ENCODE measurements at places on chromosomes 3 and 15.

GRCh38 chr3:88408935-88409334, 259.2 kb downstream of the C3orf38 start:
- DNase-seq: no peak

DNA sequence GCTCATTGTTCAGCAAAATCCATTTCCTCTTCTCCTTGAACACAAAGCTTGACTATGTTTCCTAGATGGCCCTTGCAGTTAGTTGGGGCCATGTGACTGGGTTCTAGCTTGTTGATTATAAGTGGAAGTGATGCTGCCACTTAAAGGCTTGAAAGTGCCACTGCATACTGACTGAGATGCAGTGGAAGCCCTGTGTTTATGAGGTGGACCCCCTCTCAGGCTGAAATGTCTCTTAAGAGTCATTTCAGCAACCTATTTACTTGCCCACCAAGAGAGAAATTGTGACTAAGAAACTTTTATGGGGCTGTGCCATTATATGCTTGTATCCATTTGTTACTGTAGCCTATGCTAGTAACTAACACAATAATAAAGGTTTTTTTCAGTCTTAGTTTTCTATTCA, 8.4 kb upstream of the ANP32A start:
- DNase-seq: no peak

DNA sequence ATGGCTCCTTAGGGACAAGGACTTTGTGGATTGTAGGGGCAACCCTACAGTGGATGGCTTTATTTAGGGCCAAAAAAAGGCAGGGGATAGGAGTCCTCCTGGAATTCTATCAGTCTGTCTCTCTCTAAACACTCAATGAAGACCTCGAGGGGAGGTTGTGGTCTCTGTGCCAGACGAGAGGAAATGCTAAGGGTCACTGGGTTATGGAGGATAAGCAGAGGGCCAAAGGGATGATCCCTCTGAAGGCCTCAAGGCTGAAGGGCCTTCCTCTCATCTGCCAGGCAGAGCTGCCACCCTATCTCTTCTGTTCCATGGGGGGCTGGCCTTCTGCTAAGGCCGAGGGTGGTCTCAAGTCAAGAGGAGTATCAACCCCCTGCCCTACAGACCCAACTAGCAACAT, 27.0 kb downstream of the PLXNB1 start:
- no peak for DNase-seq

- DNase-seq: no peak
Measured at GRCh38 chr3:157394411-157394810, 42.2 kb upstream of the PTX3 start.

GRCh38 chr15:63071288-63071909, 28.9 kb downstream of the TPM1 start:
- DNase-seq: no peak

All from esophagus squamous epithelium (tissue), 5 donors.